Stimulated activated CD4-positive, alpha-beta T cell treated with anti-CD3 and anti-CD28 coated beads, Interleukin-4, amount 100 ng/mL, for 1 hour (primary cell): ENCODE measurements at places on chromosomes 7 and 10.
A peak's percentile ranks its signal among the peaks of the same experiment; 100 is the strongest.

DNA sequence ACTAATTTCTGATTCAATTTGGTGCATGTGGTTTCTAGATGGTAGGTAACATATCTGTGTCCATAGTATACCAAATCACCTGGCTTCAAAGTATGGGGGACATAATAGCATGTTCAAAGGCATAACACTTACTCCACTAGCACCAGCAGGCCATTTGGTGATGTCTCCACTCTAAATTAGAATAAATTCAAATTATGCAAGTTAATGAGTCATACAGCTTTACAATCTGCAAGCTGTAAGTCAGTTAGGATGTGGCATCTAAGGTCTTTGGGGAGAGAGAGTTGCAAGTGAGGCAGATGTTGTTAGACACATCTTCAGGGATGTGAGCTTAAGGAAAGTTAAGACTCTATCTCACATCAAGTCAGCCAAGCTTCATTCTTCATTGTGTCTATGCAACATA lies 506.4 kb upstream of the GRM3 start:
- DNase-seq, result no peak

- no peak for DNase-seq
These were observed 1.5 kb downstream of the IPMK start for GRCh38 chr10:58266003-58266825.

- peak; percentile 64 for DNase-seq
These were observed 51.3 kb upstream of the FRMD4A start for GRCh38 chr10:14382022-14382421.

- no peak for DNase-seq
These were observed 845.9 kb downstream of the TYW1 start for GRCh38 chr7:67842571-67842970.

GRCh38 chr7:149735779-149736477 lies 37.5 kb downstream of the ZNF467 start:
- no peak for DNase-seq

GRCh38 chr10:131141207-131141606 lies 170.3 kb downstream of the TCERG1L start:
- no peak for DNase-seq

DNA sequence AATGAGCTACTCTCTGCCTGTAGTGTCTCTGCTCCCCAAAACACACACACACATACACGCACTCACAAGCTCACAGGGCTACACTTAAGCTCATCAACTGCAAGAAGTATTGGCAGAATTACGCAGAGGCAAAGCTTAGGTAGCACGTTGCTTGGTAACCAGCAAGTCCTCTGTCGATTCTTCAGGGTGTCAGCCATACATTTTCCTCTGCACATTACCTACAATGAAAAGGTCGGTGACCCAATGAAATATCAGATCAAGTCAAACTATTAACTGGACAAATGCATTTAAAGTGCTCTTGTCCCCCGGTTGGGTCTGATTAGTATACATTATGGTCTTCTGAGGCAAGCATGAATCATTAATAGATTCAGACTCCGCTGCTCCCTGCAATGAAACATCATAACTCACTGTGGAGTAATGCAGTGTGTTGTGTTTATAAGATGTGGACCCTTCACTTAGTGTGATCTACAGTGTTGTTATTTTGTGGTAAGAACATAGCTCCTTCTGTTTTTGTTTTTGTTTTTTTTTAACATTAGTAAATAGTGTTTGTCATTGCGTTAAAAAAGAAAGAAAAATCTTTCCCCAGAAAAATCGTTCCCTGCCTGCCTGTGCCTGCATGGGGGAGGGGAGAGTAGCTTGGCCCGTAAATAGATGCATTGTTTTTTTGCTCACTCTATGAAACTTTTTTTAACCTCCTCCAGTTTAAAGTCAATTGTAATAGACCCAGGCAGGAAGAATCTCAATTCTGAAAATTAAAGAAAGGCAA lies 325.5 kb downstream of the SFMBT2 start:
- DNase-seq, result no peak

- DNase-seq, result peak; percentile 30
These were observed 99.4 kb downstream of the CCDC3 start for GRCh38 chr10:12902135-12902572.

DNA sequence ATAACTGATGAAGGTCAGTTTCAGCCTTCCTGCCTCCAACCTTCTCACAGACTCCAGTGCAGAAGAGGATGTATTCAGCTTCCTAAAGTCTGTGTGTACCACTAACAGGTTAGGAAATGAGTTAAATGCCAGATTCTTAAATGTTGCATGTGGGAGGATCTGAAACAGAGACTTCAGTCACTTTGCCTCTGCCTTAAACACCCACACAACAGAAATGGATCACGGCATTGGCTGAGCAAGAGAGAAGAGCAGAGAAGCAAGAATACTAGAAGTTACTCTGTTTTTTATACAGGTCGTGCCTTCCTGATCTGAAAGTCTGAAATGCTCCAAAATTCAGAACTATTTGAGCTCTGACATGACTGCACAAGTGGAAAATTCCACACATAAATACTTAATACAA lies 98.9 kb upstream of the ARHGAP21 start:
- no peak for DNase-seq

DNA sequence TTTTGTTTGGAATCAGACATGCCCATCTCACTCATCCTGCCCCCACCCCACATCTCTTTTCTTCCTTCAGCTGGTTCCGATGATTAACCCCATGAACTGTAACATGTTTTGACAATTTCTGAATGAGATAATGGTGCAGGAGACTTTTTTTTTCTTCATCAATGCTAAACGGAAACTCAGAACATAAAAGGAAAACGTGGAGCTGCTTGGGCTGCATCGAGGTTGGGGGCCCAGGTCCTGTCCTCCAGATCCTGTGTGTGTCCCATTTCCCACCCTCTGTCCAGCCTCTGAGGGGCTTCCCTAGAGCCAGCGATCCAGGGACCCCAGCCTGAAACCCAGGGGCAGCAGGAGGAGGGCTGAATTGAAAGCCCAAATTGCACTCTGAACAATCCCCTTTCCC lies 263.8 kb upstream of the GRB10 start:
- no peak for DNase-seq

- no peak for DNase-seq
These were observed 25.1 kb upstream of the ABLIM1 start for GRCh38 chr10:114683162-114683561.

- no peak for DNase-seq
These were observed 1.9 kb upstream of the ARHGAP22 start for GRCh38 chr10:48606530-48607355.

DNA sequence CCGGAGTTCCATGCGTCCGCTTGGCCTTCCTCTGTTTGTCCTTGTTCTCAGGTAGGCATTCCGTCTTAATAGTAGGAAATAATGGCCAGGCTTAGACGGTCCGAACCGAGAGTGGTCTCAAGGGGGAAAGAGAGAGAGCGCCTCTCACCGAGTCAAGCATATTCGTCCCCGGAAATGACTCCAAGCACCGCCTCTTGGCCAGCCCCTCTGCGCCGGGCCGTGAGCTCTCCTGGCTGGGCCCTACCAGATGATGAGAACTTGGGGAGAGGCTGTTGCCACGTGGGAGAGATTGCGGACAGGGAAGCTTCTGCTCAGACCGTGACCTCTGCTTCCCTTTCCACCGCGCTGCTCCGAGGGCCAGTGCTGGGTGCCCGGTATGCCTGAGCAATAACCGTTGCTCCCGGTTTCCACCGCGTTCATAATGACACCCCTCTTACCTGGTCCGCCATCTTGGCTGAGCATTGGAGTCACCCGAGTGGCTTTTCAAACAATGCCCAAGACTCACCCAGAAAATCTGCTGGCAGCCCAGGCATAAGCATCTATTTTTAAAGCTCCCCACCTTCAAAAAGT lies 251.1 kb upstream of the SHH start:
- no peak for DNase-seq

- DNase-seq, result no peak
These were observed 134.1 kb downstream of the ZNF438 start for GRCh38 chr10:30897547-30897946.

GRCh38 chr10:52517012-52517411 lies 202.9 kb downstream of the DKK1 start:
- no peak for DNase-seq

- no peak for DNase-seq
These were observed 3.9 kb upstream of the EPC1 start for GRCh38 chr10:32350811-32351350.

DNA sequence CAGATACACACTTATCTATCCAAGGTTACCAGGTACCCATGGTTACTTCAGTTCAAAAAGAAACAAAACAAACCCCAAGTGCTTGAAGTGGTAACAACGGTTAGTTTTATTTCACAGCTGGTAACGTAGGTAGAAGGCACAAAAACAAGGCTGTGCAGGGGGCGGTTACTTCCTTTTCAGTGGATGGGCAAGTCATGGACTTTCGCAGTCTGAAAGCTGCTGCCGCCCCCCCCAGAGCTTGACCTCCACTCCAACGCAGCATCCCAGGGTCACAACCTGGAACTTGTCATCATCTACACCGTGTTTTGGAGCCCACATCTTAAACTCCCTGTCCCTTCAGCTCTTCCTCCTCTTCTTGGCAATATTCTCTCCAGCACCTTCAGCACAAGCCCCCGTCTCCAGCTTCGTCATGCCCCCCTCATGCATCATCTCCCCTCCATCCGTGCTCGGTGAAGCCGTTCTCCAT lies 181.2 kb upstream of the ITGB1 start:
- peak; percentile 53 for DNase-seq

DNA sequence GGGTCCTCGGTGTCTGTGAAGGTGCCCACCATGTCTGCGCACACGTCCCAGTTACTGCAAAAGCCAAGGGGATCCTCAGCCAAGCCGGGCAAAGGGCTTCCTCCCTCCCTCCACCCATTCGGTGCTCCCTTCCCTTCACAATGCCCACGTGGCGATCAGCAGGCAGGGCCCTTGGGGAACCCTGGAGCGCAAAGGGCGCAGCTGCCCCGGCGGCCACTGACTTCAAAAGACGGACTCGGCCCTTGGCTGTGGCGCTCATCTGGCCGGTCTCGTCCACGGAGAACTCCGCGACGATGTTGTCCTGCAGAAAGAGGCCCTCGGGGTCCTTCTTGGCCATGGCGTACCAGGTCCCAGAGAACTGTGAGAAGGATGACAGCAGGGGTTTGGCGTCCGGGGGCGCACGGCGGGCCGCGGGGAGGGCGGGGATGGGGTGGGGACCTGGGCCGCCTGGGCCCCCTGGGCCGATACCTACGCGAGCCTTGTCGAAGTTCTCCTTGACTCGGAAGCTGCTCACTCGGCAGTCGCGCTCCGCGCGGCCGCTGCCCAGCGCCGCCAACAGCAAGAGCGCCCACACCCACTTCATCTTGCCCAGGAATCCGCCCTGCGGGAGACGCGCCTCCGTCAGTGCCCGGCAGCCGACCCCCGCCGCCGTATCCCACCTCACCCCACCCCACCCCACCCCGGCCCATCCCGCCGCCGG lies 439 bp downstream of the RBP4 start:
- no peak for DNase-seq

- DNase-seq, result no peak
These were observed 174.2 kb upstream of the HGF start for GRCh38 chr7:81944058-81944457.

DNA sequence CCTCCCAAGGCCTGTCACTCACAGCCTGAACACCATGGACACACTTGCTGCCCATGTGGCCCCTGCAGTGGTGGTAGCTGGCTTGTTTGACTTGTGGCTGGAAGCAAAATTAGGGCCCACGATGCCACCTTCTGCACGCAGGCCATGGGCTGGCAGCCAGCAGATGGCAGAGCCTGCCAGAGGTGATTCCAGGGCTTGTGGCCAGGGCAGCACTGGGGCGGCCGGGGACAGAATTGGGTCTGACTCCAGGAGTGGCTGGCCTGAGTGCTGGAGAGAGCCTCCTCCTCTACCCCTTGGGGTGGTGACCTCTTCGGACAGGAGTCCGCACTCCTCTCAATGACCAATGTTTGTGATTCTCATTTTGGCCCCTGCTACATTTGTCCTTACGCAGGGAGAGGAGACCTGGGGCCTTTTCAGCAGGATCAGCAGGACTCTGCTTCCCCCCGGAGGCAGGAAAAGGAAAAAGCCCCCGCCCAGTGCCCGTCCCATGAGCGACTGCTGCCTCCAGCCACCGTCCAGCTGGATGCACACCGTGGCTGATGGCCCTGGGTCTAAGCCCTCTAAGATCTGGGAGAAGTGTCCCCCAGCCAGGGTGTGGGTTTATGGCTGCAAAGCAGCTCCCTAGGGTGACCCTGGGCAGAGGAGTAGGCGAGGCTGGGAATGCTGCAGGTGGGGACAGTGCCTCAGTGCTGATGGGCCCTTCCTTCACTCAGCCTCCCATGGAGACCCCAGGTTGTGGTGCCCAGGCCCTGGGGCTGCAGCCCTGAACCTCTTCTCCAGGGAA lies 26.5 kb downstream of the DNAJB12 start:
- DNase-seq, result no peak

GRCh38 chr7:123367484-123368122 lies 166.8 kb downstream of the IQUB start:
- no peak for DNase-seq

DNA sequence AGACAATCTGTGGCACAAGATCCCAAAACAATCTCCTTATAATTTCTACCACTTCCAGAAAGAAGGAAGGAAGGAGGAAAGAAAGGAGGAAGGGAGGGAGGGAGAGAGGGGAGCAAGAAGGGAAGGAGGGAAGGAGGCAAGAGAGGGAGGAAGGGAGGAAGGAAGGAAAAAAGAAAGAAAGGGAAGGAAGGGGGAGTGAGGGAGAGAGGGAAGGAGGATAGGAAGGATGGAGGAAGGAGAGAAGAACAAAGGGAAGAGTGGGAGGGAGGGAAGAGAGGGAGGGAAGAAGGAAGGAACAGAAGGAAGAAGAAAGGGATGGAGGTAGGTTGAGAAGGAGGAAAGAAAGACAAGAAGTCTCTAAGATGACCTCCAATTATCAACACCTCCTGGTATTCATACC lies 185.5 kb upstream of the NFE2L3 start:
- DNase-seq, result no peak

DNA sequence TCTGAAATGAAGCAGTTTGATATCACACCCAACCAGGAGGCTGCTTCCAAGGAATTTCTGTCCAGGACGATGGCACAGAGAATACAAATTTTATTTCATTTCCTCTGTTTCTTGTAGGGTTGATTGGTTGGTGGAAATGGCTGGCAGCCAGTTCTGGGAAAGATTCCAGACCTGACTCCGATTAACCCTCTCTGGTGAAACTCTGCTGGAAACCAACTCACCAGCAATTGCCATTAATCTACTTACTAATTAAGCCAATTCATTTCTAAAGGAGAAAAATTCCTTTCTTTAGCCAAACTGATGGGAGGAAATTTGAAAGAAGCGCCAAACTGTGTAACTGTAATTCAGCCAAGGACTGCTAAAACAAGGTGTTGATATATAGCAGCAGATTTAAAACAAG lies 10.7 kb downstream of the PTF1A start:
- no peak for DNase-seq

GRCh38 chr7:5418285-5418582 lies 5.4 kb downstream of the TNRC18 start:
- DNase-seq, result no peak

DNA sequence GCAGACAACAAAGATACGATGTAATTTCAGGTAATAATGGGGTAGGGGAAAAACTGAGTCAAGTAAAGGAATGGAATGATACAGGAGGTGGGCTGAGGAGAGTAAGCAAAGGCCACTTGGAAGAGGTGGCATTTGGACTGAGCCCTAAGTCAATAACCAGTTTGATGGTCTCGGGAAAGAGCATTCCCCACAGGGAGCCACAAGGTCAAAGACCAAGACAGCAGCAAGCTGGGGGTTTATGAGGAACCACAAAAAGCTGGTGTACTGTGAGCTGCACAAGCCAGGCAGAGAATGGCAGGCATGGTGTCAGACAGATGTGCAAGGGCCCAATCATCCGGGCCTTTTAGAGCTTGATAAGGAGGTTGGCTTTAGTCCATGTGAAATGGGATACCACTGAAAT lies 98.7 kb downstream of the NOC3L start:
- no peak for DNase-seq

GRCh38 chr10:96646751-96647166 lies 59.9 kb upstream of the TM9SF3 start:
- no peak for DNase-seq
